ENCODE measurements at places on chromosomes 7 and 10.
A peak's percentile ranks its signal among the peaks of the same experiment; 100 is the strongest.

DNA sequence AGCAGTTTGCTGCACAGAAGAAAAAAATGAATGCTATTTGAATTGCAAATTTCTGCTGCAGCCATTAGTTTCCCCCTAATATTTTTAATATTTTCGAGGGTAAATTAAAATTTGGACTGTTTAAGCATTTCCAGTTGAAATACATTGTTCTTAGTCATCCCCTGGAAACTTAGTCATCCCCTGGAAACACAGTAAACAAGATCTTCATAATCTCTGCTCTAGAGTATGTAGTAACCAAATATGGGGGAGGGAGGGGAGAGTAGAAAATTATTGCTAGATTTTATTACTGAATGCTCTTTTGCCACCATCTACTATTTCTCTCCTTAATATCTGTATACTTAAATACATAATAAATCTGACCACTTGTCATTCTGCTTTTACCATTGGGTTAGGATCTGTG lies 1053.3 kb downstream of the SORCS1 start:
- no peak for DNase-seq

DNA sequence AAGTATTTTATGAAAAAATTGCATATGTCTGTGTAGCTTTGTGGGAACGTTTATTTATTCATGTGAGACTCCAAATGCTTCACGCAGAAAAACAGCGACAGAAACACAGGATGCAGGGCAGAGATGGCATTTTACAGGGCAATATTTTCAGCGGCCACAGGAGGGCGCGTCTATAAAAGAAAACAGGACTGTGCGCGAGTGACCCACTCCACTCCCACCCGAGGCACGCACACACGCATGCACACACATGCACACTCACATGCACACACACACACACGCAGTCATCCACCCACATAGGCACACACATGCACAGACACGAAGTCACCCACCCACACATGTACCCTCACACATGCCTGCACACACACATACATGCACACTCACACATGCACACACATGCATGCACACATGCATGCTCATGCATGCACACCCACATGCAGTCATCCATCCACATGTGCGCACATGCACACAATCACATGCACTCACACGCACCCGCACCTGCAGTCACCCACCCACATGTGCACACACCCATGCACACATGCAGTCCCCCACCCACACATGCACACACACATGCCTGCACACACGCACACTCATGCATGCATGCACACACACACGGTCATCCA lies 96.3 kb downstream of the DNAJB6 start:
- DNase-seq = peak; percentile 83

DNA sequence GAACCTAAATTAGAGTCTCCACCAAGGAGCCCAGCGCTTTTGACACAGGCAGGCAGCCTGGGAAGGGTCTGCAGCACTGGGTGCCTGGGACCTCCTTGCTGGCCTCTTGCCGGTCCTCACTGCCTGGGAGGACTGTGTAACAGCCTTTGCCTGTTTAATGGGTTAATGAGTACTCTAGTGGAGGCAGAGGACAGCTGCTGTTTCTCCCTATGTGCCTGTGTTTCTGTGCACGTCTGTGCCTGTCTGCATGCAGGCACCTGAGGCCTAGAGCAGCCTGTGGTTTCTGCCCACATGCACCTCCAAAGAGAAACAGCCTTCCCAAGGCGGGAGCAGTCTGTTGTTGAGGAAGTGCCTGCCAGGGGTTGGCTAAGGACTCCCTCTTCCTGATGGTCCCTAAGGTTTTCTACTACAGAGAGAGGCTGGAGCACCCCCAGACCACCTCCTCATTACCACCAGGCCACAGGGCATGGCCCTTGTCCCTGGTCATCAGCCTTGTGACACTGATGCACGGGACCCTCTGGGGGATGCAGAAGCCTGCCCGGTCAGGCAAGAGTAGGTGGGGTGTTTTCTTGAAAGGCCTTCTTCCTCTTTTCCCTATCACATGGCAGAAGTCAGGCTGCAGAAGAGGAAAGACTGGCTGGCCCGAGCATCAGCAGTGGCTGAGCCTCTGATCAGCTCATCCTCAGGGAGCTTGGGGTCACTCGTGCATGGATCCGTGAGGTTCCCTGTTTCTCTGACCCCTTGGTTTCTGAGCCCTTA lies 14.2 kb downstream of the SLC29A3 start:
- DNase-seq = peak; percentile 46

DNA sequence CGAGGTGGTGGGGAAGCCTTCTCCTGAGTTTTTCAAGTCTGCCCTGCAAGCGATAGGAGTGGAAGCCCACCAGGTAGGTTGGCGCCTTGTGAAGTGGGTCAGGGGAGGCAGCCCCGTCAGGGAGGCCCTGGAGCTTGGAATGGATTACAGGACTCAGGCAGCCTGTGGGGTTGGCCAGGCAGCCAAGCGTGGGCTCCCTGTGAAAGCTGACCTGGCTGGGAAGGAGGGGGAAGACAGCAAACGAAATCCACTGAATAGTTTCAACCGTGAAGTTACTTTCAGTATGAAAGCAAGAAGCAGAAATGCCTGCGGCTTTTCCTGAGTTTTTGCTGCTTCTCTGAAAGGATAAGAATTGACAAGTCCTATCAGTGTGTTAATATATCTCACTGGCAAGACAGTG lies 36.4 kb downstream of the LHPP start:
- DNase-seq = no peak

- DNase-seq = no peak
Observed at GRCh38 chr7:20503278-20503950, 112.1 kb upstream of the ABCB5 start.
